ENCODE measurements at places on chromosomes 11 and 22.

DNA sequence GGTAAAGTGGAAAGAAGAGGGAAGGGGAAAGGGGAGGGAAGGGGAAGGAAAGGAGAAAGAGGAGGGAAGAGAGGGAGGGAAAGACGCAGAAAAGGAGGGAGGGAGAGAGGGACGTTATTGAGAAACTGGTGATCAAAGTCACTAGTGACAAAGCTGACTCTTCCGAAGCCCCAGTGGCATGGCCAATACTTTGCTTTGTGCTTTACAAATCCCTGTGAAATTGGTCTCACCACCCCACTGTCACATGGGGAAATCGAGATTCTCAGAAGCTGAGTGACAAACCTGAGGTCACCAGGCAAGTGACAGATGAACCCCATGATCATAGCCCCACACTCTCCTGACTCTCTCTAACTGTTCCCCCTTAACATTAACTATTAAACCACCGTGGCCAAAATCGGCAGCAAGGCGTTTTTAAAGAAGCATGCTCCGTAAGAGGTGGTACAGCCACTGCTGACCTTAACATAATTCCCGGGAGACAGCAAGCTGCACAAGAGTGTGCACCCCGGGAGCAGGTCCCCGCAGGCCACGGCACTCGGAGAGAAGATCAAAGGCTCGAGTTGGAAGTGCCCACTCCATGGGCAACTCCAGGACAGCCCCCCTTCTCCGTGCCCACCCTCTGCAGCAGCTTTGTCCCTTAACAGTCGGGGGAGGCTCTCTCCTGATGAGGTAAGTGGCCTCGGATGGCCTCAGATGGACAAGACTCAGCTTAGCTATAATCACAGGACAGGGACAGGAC lies 34.8 kb downstream of the CELSR1 start:
- DNase-seq: no peak

DNA sequence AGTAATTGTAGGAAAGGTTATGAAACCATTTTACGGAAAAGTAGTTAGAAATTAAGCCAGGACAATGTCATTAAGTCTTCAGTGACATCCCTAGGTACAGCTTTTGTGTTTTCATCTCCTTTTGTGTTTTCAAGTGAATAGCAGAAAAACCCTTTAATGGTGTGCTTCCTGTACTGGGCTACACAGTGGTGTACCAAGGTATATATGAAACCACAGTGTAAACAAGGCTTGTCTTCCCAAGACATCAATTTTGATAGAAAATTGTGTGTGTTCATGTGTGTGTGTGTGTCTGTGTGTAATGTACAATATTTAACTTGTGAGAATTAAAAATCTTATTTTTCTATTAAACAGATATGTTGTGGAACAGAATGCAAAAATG lies 8.9 kb downstream of the MRPL17 start:
- no peak for DNase-seq

DNA sequence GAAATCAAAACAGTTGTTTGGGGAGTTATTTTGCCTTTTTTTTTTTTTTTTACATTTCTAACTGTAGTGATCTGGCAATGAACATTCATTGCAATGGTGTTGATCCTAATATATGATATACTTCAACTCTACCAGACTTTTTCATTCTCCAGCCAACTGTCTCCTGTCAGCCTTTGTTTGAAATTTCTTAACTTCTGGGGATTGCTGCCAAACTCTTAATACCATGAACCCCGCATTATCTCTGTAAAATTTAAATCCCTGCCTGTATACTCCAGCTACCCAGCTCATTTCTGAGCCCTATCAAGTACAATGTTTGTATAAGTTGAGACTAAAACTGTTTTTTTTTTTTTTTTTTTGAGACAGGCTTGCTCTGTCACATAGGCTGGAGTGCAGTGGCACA lies 280.7 kb downstream of the TTC28 start:
- DNase-seq: no peak

DNA sequence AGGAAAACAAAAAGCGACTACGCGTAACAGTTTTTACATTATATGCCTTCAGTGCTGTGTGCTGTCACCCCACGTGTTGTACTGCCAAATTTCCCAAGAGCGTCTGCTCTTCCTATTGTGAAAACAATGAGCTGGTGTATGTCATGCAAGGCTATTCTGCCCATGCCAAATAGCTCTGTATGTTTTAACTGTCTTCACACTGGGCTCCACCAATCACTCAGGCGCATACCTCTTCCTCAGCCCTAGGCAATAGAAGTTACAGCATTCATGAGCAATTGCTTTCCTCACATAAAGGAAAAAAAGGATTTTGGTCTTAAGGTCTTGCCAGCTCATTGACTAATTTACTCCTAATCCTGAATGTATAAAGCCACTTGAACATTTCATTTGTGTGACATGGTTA lies 606.8 kb downstream of the NTM start:
- no peak for DNase-seq

GRCh38 chr11:83392556-83392955 lies 106.4 kb upstream of the CCDC90B start:
- DNase-seq: no peak

GRCh38 chr11:95521133-95521542 lies 268.4 kb downstream of the FAM76B start:
- DNase-seq: no peak

DNA sequence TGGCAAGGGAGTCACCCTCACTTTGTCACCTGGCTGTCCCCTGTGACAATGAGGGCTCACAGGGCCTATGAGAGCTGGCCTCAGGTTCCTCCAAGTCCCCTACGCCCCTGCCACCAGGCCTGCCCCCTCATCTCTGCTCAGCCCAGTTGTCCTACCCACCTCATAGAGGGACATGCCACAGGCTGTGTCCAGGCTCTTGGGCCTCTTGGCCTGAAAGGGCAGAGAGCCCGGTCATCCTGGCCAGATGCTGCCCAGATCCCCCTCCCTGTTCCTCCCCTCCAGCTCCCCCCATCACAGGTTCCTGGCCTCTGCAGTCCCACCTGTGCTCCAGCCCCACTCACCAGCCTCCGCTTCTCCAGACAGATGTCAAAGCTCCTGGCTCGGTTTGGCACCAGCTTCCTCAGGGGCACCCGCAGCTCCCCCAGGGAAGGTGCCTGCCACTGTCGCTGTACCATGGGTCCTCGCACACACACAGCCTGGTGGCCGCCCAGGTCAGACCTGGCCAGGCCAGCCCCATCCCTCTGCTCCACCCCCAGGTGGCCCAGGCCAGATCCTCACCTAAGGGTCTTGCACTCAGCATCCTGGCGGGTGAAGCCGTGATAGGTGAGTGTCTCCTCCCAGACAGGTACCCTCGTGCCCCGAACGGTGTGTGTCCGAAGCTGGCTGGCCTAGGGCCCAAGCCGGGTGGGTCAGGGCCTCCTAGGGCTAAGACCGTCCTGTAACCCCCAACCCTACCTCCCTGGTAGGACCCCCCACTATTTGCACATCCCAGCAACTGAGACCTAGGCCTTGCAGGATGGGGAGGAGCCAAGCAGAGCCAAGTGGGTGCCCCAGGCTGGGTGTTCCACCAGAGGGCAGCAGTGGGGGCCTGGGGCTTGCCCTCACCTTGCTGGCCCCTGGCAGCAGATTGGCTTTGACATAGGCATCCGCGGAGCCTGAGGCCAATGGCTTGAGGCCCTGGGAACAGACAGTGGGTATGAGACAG lies 8.3 kb downstream of the NDUFV1 start:
- peak; percentile 19 for DNase-seq

DNA sequence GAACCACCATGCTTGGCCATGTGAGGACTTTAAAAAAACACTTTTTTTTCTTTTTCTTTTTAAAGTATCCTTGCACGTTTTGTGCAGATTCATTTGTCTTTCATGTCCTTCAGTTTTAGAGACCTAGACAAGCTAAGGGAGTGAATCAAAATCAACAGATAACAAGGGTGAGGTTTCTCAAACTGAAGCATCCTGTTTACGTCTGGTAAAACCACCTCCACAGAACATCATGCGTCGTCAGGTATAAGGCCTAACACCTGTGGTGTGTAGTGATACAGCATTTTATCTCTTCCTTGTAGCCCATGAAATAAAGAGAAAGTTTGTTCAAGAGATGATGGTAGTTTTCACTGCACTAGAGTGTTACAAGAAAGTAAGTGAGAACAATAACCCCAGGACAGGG lies 26.3 kb upstream of the CSF2RB start:
- DNase-seq: no peak

- DNase-seq: no peak
These were observed 203.1 kb downstream of the TENM4 start for GRCh38 chr11:79237703-79238102.

- DNase-seq: no peak
These were observed 6.9 kb downstream of the PHF21A start for GRCh38 chr11:46114378-46114777.

DNA sequence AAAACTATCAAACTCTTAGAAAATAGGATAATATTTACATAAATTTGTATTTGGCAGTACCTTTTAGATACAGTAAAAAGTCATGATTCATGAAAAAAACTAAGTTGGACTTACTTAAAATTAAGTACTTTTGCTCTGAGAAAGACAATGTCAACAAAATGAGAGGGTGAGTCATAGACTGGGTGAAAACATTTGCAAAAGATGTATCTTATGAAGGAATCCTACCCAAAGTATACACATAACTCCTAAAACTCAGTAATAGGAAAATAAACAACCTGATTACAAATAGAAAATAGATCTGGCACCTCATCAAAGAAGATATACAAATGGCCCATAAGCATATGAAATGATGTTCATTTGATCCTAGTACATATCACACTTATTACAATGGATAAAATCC lies 1154.6 kb downstream of the JRKL start:
- DNase-seq: no peak

DNA sequence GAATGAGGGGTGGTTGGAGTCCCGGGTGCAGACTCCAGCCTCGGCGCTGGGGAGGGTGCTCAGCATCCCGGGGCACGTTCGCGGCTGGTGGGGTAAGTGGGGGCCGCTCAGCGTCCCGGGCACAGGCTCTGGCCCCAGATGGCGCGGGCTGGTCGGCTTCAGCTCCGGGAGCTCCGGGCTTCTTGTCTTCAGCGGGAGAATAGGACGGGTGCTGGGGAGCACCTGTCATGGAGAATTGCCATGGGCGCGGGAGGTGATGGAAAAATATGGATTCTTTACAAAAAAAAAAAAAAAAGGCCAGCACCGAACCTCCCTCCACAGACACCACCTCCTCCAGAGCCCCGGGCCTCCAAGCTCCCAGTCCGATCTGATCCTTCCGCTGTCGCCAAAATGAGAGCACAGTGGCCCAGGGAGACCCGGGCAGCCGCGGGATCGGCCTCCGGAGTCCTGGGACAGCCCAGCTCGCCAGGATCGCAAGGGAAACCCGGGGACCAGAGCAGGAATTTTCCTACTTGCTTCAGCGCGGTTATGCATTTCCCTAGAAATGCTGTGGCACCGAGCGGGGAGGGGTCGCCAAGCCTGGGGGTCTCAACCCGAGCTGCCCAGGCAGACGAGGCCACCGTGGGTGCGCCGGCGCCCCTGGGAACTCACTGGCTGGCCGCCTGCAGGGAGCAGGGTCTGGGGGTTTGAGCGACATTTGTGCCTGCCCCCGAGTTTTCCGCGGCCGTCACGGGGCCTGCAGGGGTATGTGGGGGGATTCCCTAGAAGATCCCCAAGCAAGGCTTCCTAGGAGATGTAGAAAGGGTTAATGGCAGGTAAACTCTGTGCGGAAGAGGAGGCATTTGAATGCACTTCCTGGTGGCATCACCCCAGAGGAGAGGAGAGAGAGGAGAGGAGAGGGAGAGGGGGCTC lies 1336.9 kb downstream of the BRD1 start:
- no peak for DNase-seq

GRCh38 chr11:120229451-120230424 lies 10.2 kb upstream of the POU2F3 start:
- DNase-seq: no peak

DNA sequence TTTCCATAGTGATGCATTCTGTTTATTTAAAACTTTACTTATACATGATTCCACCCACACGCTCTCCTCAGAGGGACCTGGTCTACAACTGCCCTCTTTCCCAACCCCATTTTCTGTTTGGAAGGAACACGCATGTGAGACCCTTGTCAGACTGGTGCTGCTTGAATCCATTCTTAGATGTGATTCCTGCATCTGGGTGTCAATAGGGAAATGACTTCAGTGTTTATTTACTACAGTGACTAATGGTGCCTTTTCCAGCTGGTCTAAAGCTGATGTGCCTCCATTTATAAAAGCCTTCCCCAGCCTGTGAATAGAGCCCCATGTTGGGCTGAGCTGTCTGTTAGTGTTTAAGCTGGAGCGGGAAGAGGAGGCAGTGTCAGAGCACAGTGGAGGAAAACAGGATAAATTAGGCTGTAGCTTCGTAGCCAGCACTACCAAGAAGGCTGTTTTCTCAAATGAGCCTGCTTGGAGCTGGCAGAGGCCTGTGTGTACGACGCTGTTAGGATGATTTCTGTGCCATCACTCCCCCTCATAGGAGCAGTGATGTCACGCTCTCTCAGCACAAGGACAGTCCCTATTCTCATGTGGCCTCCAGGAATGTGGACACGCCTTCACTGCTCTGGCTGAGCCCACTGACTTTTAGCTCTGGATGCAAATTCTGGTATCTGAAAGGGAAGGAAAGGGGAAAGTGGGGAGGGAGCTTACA lies 18.9 kb upstream of the C11orf96 start:
- DNase-seq: no peak

GRCh38 chr11:37171451-37171850 lies 573.4 kb upstream of the RAG2 start:
- DNase-seq: no peak

GRCh38 chr11:4068962-4069361 lies 25.6 kb upstream of the RRM1 start:
- DNase-seq: no peak

- DNase-seq: no peak
These were observed at the start of gene CRYBB1 for GRCh38 chr22:26617271-26618199. TSS of gene CRYBB1 (minus strand) at chr22:26618027. CDS start at chr22:26616319, 1,708 bp downstream.

GRCh38 chr11:111715142-111715816 lies 50.9 kb downstream of the PPP2R1B start:
- DNase-seq: no peak

- no peak for DNase-seq
These were observed 24.1 kb downstream of the TOLLIP start for GRCh38 chr11:1285316-1285744.

DNA sequence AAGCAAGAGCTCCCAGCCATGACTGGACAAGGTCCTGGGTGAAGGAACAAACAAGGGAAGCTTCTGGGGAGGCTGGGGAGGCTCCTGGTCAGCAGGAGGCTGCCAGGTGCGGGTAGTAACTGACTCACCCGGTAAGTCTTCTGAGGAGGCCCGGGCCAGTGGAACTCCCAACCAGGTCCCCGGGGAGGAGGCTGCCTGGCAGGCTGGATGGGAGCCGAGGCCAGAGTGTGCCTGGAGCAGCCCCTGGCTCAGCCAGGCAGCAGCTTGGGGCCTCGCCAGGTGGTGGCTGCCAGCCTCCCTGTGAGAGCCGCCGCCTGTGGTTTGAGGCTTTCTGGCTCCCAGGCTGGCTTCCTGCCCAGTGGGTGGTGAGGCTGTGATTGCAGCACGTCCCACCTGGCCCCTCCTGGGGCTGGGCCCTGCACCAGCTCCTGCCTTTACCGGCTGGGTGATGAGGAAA lies 46.2 kb downstream of the IGF2 start:
- peak; percentile 54 for DNase-seq

GRCh38 chr11:133957900-133958299 lies 1.1 kb upstream of the IGSF9B start:
- DNase-seq: no peak

- no peak for DNase-seq
These were observed 35.3 kb downstream of the LIF start for GRCh38 chr22:30211124-30211820.
